ENCODE measurements at places on chromosomes 1 and 21. TPM values are rescaled to one million over a fixed set of nuclear protein-coding genes. Genes with fewer than 3 reads are reported as not detected.

AQP10 gene
- not detected for total RNA-seq

- no peak for DNase-seq
Measured at GRCh38 chr21:44957901-44958451, 18.1 kb downstream of the SLX9 start.

PLCH2 gene
- 0.02 TPM for total RNA-seq

PLA2G2C gene
- not detected for total RNA-seq

DNA sequence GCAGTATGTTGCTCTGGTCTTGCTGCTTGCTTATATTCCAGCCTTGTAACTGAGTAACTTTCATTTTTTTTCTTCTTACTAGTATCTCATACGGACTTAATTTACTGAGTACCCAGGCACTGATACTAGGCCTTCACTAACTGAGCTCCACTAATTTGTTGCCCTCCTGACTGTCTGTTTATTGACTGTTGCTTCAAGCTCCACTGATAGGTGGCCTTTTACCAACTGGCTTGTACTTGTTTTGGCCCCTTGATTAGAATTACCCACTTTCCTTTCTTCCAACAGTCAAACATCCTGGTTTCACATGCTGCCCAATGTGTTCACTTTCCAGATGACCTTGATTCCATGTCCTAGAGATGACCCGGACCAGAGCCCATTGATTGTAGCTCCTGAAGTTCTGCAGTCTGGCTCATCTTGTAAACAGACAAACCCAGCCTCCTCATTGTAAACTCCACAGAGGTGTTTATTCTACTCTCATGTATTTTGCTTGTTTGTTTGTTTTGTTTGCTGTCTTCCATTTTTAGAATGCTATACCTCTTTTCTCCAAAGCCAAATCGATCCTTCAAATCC lies 27.7 kb downstream of the RGS1 start:
- no peak for DNase-seq

GRCh38 chr1:24909388-24909898 lies 20.6 kb downstream of the RUNX3 start:
- no peak for DNase-seq

KRTAP21-1 gene
- total RNA-seq, result not detected

BCL10 gene
- 19.8 TPM for total RNA-seq

DNA sequence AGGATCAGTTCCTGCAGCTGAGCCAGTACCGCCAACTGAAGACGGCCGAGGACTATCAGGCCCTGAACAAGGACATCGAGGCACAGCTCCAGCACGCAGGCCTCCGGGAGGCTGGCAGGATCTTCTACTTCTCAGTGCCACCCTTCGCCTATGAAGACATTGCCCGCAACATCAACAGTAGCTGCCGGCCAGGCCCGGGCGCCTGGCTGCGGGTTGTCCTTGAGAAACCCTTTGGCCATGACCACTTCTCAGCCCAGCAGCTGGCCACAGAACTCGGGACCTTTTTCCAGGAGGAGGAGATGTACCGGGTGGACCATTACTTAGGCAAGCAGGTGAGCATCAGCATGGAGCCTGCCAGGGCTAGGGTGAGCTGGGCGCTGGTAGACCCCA lies 10.7 kb downstream of the H6PD start:
- no peak for DNase-seq

PAQR6 gene
- 1.0 TPM for total RNA-seq

GRCh38 chr21:16773206-16773605 lies 739.6 kb upstream of the CXADR start:
- no peak for DNase-seq

DNA sequence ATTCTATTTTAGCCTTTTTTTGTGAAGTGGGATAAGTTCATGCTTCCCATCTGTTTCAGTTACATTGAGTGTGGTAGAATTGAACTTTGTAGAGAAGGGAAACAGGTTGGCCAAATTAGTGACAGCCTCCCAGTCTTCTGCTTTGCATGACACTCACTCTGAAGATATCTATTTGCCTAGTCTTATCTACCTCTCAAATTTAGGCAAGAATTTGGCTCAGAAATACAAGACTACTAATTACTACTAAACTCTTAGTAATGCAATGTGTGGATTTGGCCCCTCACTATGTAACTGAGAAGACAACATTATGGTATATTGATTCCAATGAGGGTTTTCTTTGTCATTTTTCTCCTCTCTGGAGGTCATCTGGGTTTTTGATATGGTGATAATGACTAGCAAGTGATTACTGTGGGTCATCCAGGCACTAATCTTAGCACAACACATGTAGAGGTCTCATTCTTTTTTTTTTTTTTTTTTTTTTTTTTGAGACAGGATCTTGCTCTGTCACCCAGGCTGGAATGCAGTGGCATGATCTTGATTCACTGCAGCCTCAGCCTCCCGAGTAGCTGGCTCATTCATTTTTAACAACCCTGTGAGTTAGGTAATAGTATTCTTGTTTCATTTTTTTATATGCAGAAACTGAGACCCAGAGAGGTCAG lies 6.3 kb downstream of the FAM20B start:
- no peak for DNase-seq

DNA sequence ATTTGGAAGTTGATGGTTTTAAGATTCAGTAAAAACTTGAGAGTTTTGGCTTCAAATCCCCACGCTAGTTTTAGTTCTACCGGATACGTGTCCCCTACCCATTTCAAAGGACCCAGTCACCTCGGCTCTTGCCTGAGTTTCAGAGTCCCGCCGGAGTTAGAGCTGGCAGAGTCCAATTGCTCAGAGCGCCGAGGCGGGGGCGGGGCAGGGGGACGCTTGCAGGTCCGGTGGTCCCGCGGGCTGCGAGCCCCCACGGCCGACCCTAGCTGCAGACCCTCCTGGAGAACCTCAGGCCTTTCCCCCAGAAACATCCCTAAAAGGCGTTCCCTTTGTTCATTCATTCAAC lies 765 bp upstream of the VPS45 start:
- no peak for DNase-seq

RAB13 gene
- total RNA-seq, result 36.1 TPM

NTNG1 gene
- 4.4 TPM for total RNA-seq

CLDN17 gene
- total RNA-seq, result not detected

OXCT2 gene
- 0.35 TPM for total RNA-seq

GRCh38 chr1:205244384-205244783 lies 16.6 kb downstream of the TMCC2 start:
- DNase-seq, result no peak

- DNase-seq, result no peak
Measured at GRCh38 chr21:35225573-35225972, 176.5 kb upstream of the RUNX1 start.

LAMB3 gene
- total RNA-seq, result 1.8 TPM

CEPT1 gene
- 43.6 TPM for total RNA-seq

TRIM63 gene
- total RNA-seq, result not detected

CLEC20A gene
- total RNA-seq, result not detected

KIF21B gene
- total RNA-seq, result 2.4 TPM

MUTYH gene
- total RNA-seq, result 11.3 TPM

LCE6A gene
- not detected for total RNA-seq

DNA sequence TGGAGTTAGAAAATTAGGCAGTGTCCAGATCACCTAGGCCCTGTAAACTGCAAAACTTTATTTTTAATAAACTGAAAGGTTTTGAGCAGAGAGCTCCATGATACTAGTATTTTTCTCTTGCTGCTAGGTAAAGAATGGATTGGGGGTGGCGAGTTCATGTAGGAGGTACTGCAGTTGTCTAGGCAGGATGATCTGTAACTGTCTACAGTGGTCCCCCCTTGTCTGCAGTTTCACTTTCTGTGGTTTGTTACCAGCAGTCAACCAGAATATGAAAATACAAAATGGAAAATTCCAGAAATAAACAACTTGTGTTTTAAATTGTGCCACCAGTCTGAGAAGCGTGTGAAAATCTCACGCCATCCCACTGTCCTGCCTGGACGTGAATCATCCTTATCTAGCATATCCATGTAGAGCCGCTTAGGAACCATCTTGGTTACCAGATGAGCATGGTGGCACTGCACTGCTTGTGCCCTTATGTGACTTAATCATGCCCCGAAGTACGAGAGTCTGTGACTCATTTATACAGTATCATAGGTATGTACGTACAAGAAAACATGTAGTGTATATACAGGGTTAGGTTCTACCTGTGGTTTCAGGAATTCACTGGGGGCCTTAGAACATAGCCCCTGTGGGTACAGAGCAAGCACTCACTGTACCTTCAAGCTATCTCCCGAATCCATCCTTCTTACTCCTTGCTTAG lies 94.2 kb downstream of the AHCTF1 start:
- DNase-seq, result no peak

DNA sequence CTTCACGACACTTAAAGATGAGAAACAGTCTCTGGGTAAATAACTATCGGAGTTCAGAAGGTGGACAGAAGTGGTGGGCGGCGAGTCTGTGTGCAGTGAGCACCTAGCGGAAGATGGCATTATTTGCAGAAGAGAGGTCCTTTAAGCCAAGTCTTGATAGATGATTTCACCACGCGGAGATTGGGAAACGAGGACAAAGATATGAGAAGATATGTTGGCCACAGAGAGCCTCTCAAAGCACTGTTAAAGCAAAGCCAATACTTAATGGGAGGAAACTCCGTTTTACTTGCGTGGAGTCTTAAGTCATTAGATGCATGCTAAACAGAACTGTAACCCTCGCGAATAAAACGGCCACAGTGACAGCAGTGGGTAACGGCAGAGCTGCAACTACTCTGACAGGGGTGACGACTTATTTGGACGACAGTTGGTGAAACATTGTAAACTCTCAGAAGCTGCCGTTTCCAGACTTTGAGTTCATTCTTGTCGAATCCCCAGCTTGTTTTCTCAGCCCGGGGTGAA lies 577 bp upstream of the CEP350 start:
- DNase-seq, result no peak

GRCh38 chr1:203796236-203796605 lies 798 bp downstream of the ZBED6 start:
- peak; percentile 18 for DNase-seq

DNA sequence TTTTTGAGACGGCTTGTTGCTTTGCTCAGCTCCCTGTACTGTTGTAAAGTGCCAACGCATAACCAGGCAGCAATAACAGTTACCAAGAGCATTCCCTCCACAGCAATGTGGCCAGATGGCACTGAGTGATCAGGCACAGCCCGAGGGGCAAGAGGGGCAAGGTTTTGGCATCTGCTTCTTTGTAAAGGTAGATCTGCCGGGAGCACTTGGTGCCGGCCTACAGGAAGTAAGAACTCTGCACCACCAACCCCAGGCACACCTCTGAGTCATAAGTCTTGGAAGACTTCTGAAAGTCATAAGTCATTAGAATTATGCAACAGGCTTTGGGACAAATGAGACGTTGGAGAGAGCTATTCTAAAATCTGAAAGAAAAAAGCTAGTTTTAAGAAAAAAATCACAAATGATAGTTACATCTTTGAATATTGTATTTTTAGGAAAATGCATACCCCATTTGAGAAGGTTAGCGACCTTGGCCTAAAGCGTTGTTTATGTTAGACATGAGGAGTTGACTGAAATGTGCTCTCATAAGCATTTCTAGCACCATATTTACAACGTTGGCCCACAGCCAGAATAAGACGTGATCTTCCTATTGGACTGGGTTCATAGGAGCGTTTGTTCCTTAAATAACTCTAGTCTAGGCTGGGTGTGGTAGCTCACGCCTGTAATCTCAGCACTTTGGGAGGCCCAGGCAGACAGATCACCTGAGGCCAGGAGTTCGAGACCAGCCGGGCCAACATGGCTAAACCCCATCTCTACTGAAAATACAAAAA lies 37.7 kb upstream of the MAP10 start:
- DNase-seq, result peak; percentile 93

- DNase-seq, result no peak
Measured at GRCh38 chr1:3321559-3322449, 132.7 kb upstream of the ARHGEF16 start.

- DNase-seq, result no peak
Measured at GRCh38 chr1:64811131-64811530, 66.3 kb downstream of the RAVER2 start.

DNA sequence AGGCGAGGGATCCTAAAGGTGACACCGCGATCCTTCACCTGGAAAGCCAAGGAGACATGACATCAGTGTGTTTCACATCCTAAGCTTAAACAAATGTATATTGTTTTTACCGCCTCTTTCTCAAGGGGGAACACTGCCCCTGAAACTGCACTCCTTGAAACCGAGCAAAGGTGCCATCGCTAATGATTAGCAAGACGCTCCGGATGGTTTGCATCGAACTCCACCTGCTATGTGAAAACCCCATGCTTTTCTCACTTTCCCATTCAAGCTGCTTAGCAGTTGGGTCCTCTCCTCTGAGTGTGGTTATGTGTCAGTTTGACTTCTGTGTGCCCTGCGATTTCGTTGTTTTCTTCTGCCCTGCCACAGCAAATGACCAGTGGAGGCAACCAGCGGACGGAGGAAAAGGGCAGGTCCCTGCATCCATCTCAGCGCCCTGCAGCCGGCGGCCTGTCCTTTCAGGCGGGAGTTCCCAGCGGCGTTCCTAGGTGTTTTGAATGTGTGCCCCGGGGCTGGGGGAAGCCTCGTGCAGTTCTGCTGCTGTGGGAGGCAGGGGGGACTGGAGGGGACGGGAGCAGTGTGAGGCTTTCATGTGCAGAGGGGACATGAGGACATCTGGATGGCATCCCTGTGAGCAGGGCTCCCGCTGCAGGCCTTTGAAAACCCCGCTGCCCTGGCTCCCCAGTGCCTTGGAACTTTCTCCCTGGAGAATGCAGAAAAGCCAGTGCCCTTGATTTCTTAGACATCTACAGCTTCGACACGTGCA lies 16.1 kb downstream of the ZBTB18 start:
- DNase-seq, result no peak

DNA sequence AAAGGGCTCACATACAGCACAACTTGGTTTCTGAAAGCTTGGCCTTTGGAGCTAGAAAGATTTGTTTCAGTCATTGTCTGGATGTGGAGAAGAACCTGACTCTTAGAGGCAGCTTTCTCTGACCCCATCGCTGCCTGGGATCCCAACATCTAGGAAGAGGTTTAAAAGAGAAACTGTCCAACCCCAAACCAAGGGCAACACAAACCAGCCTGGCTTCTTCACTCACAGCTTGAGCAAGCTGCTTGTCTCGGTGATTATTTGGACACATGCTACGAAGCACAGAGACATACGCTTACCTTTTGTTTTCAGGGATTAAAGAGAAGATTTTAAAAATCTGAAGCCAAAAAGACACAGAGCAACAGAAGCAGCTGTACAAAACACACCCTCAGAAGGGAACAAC lies 109.8 kb downstream of the ETS2 start:
- no peak for DNase-seq

CHRNB2 gene
- total RNA-seq, result not detected

GRCh38 chr1:2480236-2480985 lies 4.3 kb downstream of the PLCH2 start:
- DNase-seq, result no peak

GRCh38 chr1:85576266-85576641 lies 4.3 kb upstream of the CCN1 start:
- DNase-seq, result no peak

GRCh38 chr1:215453440-215453839 lies 113.7 kb upstream of the KCTD3 start:
- DNase-seq, result no peak

SLC45A3 gene
- 7.1 TPM for total RNA-seq

GRCh38 chr1:228812961-228813360 lies 77.7 kb downstream of the RHOU start:
- no peak for DNase-seq

All from H4 (cell line).